NCI-H2171 (cell line): ENCODE measurements at places on chromosomes 5 and 9.
A peak's percentile ranks its signal among the peaks of the same experiment; 100 is the strongest.

- DNase-seq, result no peak
Measured at GRCh38 chr5:96687812-96688453, 25.8 kb downstream of the CAST start.

- no peak for DNase-seq
Measured at GRCh38 chr5:116685931-116686330, 111.3 kb upstream of the SEMA6A start.

DNA sequence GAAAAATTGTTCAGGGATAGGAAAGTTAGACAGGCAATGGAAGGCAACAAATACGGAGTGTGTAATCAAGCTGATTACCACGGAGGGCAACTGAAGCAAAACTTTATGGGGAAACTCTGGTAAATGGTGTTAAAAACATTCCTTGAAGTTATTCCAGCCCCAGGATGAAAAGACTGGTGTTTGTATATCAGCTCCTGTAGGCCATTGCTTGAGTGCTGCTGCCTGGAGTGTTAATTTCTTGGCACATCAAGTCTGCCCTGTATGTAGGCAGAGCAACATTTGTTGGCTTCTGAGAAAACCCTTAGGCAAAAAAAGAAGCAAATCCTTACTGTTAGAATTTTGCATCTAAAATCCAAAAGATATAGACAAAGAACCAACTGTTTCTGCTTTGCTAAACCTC lies 686.5 kb upstream of the ACO1 start:
- no peak for DNase-seq

DNA sequence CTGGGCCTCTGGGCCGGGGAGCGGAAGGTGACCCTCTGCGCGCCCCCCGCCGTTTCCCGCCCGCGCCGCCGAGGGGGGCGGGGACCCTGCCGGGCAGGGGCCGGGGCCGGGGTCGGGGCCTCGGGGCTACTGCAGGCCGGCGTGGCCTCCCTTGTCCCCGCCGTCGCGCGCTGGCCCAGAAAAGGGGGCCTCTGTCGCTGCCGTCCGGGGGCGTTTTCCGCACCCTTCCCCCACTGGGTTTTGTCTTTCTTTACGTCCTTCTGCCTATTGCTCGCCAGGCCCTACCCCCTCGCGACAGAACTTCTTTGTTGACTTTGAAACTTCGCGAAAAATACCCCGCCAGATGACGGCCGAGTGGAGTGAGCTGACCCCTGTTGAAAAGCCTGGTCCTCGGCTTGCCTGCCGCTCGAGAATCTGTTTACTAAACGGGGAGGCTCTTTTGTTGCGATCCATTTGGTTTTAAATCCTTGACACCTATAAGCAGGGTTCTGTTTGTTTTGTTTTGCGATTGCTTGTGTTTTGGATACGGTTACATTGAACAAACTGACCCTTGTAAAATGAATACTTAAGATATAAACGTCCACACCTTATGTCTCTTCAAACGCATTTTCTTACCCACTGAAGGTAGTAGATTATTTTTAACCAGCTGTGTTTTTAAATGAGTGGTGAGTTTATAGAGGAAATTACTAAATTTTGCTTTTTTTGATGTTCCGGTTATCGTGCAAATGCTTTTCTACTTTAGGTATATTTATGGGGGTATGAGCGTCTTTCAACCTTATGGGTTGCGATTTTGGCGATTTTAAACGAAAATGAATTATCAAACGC lies 765 bp downstream of the MARCHF6 start:
- no peak for DNase-seq

- DNase-seq, result no peak
Measured at GRCh38 chr5:130316971-130317680, 412.9 kb downstream of the CHSY3 start.

GRCh38 chr5:52784737-52785136 lies 3.0 kb upstream of the ITGA1 start:
- no peak for DNase-seq

GRCh38 chr9:1018121-1018520 lies 32.0 kb upstream of the DMRT2 start:
- no peak for DNase-seq

DNA sequence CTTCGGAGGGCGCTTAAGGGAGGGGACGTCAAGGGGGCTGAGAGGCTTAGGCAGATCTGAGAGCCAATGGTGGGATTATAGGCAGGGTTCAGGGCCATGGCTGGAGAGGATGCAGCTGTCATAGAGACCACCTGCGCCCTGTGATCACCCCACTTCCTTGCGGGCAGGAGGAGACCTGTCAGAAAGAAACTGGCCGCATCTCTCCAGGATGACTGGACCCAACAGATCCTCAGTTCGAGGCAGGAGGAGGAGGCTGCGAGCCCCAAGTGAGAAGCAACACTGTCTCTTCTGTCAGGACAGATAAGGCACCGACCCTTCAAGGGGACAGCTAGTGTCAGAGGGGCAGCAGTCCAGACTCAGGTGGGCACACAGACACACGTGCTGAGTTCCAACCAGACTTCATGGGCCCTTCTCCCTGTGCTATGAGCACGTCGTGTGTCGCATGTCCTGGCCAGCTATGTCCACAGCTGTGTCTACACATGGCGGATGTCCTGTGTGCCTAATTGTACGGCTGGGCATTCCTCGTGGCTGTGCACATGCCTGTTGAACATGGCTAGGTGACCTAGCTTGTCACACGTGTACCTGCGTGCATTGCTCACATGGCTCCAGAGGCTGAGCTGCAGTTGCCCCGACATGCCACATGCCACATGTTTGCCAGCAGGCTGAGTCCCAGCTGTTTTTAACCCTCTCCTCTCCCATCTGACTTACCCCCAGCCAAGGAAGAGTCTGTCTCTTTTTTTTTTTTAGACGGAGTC lies 583 bp upstream of the AQP3 start:
- no peak for DNase-seq

DNA sequence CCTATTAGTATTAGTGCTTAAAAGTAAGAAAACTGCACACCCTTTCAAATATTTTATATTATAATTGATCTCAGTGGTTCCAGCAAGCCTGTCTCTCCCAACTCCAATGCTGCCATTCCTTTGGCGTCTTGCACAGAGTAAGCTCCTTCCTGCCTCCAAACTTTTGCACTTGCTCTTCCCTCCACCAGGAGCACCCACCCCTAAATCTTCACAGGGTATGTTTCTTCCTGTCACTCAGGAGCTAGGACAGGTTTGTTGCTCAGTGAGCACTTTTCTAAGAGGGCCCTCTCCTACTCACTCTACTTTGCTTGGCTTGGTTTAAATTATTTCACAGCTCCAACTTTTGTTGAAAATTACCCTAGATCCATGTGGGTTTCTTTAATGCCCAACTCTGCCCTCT lies 189.1 kb upstream of the ADRA1B start:
- no peak for DNase-seq

DNA sequence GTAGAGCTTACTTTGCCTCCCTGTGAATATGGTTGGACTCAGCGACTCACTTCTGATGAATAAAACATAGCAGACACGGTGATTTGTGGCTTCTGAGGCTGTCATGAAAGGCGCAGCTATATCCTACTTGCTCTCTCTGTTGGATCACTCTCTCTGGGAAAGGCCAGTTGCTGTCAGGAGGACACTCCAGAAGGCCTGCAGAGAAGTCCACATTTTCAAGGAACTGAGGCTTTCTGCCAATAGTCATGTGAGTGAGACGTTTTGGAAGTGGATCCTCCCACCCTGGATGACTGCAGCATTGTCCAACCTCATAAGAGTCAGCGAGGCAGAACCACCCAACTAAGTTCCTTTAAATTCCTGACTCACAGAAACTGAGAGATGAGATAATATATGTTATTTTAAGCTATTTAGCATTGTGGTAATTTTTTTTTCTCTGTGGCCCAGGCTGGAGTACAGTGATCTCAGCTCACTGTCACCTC lies 156.0 kb upstream of the MAST4 start:
- no peak for DNase-seq

- no peak for DNase-seq
Measured at GRCh38 chr5:16437977-16438376, 27.6 kb downstream of the ZNF622 start.

DNA sequence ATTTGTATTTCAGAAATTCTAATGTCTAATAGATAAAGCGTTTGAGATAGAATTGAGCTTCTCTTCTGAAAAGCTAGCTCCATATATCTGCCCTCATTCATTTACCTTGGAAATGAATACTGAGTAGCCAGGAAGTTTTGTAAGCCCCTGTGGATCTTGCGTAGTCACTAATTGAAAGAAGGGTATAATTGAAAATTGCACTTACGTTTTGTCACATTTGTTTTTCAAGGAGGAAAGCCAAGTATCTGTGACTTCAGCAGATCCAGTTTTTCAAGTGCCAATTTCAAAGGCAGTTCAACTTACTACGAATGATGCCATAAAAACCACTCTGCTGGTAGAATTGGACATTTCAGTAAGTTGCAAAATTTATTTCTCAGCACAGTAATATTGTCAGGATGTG lies 14.0 kb downstream of the MTRR start:
- no peak for DNase-seq

DNA sequence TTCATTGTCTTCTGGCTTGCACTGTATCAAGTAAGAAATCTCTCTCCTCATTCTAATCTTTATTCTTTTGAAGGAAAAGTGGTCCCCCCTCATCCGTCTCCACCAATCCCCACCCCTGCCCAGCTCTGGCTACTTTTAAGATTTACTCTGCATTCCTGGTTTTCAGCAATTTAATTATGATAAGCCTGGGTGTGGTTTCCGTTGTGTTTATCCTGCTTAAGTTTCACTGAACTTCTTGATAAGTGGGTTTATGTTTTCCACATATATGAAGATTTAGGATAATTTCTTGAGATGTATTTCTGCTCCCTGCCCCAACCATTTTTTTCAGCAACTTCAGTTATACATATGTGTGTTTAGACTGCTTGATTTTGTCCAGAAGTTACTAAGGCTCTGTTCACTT lies 46.5 kb downstream of the PTBP3 start:
- DNase-seq, result no peak

GRCh38 chr5:16784088-16784487 lies 152.0 kb downstream of the MYO10 start:
- peak; percentile 10 for DNase-seq

GRCh38 chr9:135951889-135952663 lies 9.1 kb downstream of the UBAC1 start:
- peak; percentile 73 for DNase-seq
